Iris pigment epithelial cell (primary cell): ENCODE measurements at places on chromosomes 4 and X.

- peak; percentile 8 for DNase-seq
Measured at GRCh38 chrX:120365320-120365719, 3.4 kb downstream of the ATP1B4 start.

DNA sequence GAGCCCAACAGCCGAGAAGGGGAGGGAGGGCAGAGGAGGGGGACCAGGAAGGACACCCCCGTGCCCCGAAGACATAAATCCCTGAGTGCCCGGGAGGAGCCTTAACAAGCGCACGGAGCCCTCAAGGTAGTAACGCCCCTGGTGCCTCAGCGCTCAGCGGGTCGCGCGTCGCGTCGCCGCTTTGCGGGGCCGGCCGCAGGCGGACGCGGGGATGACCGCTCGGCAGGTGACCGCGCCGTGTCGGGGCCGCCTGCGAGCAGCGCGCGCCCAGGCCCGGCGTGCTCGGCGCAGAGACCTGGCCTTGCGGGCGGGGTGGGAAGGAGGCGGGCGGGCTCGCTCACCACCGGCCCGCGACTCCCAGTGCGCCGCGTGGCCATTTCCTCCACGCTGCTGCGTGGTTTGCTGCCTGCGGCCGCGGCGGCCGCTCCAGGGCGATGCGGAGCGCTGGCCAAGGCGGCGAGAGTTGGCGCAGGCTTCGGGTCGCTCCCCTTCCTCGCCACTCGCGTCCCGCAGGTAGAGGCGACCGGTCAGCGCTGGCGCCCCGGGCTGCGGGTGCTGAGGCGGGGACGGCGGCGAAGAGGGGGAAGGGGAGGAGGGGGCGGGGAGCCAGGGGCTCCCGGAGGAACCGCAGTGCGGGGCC, 632 bp downstream of the CCSER1 start:
- DNase-seq, result no peak

DNA sequence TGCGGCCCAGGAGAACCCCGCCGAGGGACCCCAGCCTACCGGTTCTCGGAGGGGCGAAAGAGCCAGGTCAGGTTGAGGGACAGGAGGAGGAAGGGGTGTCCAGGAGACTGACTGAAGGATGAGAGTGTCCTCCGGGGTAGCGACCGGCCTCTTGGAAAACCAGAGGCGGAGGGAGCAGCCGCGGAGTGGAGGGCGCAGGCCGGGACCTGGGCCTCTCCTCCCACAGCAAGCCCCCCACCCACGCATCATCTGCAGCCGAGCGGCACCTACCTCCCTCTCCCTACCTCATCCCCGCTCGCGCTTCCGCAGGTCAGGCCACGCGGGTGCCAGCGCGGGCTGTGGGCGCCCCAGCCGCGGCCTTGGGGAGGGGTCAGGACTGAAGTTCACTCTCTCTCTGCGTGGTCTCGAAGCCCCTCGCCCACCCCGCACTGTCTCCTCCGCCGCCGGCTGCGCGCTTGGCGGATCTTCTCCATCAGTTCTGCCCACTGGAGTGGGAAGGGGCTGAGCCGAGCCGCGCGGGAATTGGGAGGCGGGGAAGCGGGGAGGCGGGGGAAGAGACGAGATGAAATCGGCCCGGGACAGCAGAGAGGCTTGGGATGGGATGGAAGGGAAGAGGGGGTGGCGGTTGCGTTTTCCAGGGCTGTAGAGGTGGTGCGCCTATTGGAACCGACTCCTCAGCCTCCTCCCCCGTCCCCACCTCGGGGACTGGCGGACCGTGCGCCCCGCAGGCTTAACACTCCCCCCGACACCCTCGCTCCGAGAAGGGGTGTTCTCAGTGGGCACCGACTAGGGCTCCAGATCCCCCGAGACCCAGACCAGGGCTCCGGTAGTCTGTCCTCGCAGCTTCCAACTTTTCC, 1.8 kb downstream of the NLGN4X start:
- DNase-seq, result no peak

DNA sequence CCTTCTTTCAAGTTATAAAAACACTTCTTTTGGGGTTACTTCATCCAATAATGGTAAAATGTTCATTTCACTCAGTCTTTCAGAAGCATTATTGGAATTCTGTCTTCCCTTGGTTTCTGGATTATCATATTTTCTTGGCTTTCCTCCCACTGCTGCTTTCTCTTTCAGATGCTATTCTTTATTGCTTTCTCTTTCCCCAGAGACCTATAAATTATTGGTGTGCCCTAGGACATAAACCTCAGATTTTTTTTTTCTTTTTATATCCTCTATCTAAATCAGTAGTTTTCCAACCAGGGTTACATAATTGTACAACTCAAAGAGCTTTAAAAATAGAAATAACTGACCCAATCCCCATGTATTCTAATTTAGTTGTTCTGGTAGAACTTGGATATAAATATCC, 1005.5 kb downstream of the ARAP2 start:
- DNase-seq, result no peak

- DNase-seq, result no peak
Measured at GRCh38 chr4:23902222-23902804, 12.5 kb upstream of the PPARGC1A start.

GRCh38 chrX:51893931-51894696, 691 bp downstream of the MAGED1 start:
- DNase-seq, result peak; percentile 22

GRCh38 chrX:150984169-150984824, 1.2 kb downstream of the HMGB3 start:
- no peak for DNase-seq

DNA sequence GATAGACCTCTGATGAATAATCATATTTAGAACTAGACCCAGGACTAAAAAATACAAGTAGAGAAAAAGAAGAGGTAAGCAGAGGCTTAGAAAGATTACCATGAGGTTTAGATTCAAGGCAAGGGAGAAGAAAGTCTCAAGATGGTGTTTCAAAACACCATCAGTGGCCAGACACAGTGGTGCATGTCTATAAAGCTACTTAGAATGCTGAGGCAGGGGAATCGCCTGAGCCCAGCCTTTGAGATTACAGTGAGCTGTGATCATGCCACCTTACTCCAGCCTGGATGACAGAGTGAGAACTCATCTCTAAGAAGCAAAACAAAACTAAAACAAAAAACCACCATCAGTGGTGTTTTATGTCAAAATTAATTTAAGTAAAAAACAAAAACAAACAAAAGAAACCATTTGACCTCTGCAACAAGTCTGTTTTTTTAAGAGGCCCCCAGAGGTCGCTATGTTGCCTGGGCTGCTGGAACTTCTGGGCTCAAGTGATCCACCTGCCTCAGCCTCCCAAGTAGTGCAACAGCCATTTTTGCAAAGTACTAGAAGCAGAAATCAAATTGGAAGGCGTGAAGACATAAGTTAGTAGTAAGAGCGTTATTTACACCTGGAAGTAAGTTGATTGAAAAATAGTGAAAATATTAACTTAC, 784.3 kb downstream of the ADGRL3 start:
- no peak for DNase-seq

- DNase-seq, result no peak
Measured at GRCh38 chrX:103158317-103158621, 56.6 kb upstream of the BEX4 start.

DNA sequence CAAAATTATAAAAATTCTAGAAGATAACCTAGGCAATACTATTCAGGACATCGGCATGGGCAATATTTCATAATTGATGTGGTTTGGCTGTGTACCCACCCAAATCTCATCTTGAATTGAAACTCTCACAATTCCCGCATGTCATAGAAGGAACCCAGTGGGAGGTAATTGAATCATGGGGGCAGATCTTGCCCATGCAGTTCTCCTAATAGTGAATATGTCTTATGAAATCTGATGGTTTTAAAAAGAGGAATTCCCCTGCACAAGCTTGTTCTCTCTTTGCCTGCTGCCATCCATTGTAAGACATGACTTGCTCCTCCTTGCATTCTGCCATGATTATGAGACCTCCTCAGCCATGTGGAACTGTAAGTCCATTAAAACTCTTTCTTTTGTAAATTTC, 77.7 kb downstream of the DDX60 start:
- no peak for DNase-seq

DNA sequence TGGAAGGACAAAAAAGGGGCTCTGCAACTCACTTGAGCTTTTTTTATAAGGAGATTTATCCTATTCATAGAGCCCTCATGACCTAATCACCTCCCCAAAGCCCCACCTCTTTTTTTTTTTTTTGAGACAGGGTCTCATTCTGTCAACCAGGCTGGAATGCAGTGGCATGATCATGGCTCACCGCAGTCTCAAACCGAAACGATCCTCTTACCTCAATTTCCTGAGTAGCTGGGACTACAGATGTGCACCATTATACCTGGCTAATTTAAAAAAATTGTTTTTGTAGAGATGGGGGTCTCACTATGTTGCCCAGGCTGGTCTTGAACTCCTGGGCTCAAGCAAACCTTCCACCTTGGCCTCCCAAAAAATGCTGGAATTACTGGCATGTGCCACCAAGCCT, 61.6 kb upstream of the PDGFRA start:
- no peak for DNase-seq

DNA sequence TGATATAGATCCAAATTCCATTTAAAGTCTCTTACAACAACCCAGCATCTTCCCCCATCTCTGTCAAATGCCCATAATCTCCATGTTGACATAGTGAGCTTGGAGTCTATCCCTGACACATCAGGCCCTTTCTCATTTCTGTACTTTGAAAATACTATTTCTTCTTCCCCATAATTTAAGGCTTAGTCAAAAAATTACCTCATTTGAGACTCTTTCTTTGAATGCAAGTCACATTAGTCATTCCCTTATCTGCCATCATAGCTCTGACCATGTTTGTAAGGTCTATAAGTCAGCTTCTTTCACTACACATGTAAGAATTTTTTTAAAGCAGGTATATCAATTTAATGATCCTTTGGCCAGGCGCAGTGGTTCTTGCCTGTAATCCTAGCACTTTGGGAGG, 99.9 kb downstream of the DDX60 start:
- DNase-seq, result peak; percentile 91

- no peak for DNase-seq
Measured at GRCh38 chrX:88605222-88605583, 141.8 kb upstream of the CPXCR1 start.

GRCh38 chrX:140733766-140734342, 24.3 kb downstream of the LINC00632 start:
- peak; percentile 68 for DNase-seq

DNA sequence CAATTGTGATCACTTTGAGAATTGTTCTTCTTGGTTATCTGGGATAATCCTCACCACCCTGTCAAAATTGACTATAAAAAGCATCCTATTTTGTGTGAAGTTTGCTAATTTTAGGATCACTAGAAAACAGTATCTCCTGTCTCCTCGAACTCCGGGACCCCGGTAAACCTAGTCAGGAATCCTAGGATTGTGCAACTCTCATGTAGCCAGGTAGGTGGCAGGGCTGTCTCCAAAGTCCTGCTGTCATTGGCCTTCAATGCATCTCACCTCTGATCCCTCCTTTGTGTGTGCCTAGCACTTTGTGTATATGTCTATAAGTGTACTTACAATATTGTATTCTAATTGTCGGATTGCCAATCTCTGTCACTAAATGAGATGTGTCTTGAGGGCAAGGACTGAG, 1564.8 kb downstream of the RPA4 start:
- no peak for DNase-seq

GRCh38 chrX:73683236-73683859, 120.4 kb downstream of the CHIC1 start:
- DNase-seq, result peak; percentile 36

DNA sequence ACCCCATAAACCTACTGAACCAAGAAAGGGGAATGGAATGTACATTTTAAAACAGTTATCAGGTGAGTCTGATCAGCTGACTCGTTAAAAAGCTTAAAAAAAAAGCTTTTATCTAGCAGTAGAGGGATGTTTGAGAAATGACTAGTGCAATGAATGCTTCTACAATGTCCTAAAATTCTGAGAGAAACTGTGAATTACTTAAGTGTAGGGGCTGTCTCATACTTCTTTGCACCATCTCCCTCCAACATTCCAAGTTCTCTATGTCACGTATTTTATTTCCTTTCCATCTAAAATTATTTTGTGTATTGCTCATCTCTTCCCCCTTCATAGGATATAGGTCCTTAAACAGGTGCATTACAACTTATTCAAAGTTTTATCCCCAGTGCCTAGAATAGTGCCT, 11.9 kb upstream of the AREG start:
- peak; percentile 65 for DNase-seq

- DNase-seq, result peak; percentile 79
Measured at GRCh38 chr4:145557720-145558119, 61.5 kb upstream of the MMAA start.

- DNase-seq, result no peak
Measured at GRCh38 chrX:150566734-150567182, 1.7 kb upstream of the MTM1 start.
